ENCODE measurements at places on chromosomes 2 and 18.

- DNase-seq: no peak
Observed at GRCh38 chr2:75462721-75463120, 98.0 kb downstream of the EVA1A start.

GRCh38 chr2:203909261-203909967 is 27.1 kb upstream of the ICOS start:
- peak; percentile 36 for DNase-seq

- DNase-seq: no peak
Observed at GRCh38 chr2:21393173-21393572, 269.4 kb downstream of the TDRD15 start.

GRCh38 chr2:152506843-152507242 is 171.9 kb downstream of the FMNL2 start:
- no peak for DNase-seq

GRCh38 chr2:32522770-32523169 is 105.1 kb upstream of the TTC27 start:
- no peak for DNase-seq
